ENCODE measurements at places on chromosomes 3 and 15.

DNA sequence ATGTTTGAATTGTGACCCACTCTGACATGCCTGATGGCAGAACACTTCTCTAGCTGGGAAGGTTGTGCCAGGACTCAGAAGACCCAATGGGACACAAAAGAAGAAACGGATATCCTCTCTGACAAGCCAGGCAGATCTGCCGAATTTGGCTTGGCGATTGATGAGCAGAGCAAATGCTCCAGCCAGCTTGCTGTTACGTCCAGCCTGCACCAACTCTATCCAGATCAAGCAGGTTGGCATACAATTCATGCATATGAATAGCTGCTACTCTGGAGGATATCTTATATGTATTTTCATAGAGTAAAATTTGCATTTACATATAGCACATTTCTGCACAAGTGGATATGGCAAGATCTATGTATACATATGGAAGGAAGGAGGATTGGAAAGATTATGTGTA, 102.8 kb downstream of the PEX5L start:
- no peak for DNase-seq

DNA sequence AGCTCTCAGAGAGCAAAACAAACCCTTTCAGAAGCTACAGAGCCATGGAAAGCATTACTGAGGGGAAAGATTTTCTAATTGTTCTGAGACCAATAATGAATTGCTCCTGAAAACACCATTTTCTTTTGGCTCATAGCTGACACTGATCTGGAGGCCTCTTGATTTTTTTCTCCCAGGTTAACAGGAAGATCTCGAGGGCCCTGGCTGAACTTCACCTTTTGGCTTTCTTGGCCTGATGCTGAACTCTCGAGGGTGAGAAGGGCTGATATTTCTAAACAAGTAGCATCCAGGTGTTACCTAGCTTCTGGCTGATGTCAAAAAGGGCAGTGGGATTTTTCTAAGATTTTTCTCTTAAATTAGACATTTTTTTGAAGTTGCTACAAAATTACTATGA, 19.9 kb upstream of the NFKBIZ start:
- no peak for DNase-seq

GRCh38 chr3:120418866-120419490, 31.8 kb downstream of the FSTL1 start:
- DNase-seq = no peak

DNA sequence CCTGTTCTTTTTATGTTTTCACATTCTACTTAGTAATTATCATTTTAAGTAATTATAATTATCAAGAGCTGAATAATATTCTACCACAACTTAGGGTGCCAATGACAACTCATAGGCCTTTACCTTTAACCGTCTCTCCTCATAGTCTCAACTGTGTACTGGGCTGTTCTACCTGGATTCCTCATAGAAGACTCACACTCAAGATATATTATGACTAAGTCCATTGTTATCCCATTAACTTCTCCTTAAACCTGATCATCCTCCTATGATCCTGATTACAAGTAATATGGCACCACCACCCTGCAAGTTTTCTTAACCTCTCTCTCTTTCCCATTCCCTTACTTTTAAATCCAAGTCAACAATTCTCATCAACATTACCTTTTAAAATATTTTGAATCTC, 285.9 kb upstream of the VEPH1 start:
- DNase-seq = no peak

DNA sequence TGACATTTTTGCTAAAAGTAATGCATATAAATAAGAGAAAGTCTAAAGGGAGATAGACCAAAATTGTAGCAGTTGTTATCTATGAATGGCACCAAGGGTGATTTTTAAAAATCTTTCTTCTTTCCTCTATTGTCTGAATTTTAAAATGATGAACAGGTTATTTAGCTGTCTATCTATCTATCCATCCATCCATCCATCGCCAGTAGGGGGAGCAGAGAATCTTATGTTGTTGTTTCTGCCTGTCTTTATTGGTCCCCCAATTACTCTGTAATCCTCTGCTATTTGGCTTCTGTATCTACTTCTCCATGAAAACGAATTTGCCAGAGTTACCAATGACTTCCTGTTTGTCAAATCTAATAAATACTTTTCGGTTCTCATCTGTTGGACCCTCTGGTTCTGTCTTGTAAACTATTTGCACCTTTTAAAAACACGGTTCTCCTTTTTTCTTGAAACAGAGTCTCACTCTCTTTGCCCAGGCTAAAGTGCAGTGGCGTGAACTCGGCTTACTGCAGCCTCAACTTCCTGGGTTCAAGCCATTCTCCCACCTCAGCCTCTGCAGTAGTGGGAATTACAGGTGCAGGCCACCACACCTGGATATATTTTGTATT, 86.0 kb downstream of the ECT2 start:
- DNase-seq = no peak

GRCh38 chr3:187000711-187001151, 70.4 kb downstream of the ST6GAL1 start:
- no peak for DNase-seq
